ENCODE measurements at places on chromosomes 2 and 18. TPM values are rescaled to one million over a fixed set of nuclear protein-coding genes. Genes with fewer than 3 reads are reported as not detected.
A peak's percentile ranks its signal among the peaks of the same experiment; 100 is the strongest.

- no peak for DNase-seq
Measured at GRCh38 chr2:10795508-10796046, 17.0 kb downstream of the PDIA6 start.

- DNase-seq, result no peak
Measured at GRCh38 chr2:39107156-39107555, 13.7 kb downstream of the SOS1 start.

GRCh38 chr2:229176136-229176535, 95.0 kb downstream of the PID1 start:
- no peak for DNase-seq

DNA sequence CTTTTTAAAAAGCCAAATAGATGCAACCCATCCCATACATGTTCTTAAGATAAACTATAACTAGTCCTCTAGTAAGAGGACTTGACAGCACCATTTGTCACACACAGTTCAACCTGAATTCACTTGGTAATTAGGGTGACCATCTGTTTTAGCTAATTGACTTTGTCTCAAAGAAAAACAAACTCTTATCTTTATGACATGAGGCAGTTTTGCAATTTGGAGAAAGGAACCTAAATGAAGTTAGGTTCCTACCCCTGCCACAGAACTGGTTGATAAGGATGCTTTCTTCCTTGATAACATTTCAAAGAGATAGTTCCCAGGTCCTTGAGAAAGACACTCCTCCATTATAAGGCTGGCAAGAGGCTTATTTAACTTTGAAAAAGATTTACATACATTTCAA, 57.4 kb upstream of the LRRTM1 start:
- DNase-seq, result no peak

DNA sequence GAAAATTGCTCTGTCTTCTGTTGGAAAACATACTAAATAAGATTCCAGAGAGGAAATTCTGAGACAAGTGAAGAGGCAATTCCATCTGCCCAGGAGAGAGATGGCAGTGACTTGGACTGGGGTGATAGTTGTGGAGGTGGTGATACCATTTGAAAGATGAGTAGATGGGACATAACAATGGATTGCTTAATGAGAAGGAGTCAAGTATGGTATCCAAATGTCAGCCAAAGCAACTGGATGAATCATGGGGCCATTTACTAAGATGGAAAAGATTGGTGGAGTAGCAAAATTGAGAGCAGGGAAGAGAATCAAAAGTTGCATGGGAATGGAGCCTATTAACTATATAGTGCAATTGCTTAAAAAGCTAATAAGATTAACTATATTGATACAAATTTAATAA, 222.1 kb downstream of the ETAA1 start:
- no peak for DNase-seq

DNA sequence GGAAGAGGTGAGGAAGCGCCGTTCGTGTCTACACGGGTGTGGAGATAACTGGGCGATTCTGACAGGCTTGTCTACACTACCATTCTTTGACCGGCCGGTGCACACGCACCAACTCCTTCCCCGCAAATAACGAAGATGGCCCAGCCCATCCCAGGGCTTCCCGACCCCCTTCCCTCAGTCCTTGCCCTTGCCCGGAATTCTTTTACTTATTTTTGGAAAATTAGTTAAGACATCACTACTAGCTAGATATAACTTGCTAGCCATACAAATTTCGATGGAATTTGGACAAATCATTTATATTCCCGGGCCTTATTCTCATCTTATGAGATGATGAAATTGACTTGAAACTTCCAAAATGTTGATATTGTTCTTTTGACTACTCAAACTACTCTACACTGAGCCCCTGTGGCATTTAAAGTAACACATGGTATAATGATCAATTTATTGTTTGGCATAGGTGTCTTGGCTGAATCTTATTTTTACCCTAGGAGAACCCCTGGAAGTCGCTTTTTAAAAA, 1.3 kb downstream of the ERICH2 start:
- no peak for DNase-seq

DNA sequence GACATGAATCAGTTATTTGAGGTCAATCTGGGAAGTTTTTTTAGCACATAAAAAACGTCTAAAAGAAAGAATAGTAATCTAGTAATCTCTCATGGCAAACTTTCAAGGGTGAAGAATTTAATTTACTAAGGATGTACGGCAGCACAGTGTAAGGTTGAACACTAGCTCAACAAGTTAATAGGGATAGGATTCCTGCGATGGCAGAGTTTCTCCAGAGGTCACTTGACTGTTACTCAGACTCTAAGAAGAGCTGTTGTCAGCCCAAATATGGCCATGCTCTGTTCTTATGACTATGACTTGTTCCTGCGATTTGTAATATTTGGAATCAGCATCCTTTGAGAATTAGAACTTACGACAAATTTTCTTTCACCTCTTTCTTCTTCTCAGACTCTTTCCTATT, 553.3 kb upstream of the TNP1 start:
- DNase-seq, result no peak

GRCh38 chr2:197657562-197657961, 17.8 kb downstream of the RFTN2 start:
- no peak for DNase-seq

- no peak for DNase-seq
Measured at GRCh38 chr2:8219096-8219495, 462.8 kb upstream of the ID2 start.

- DNase-seq, result no peak
Measured at GRCh38 chr18:43077510-43078308, 37.8 kb downstream of the RIT2 start.

GRCh38 chr18:7609617-7610016, 42.5 kb downstream of the PTPRM start:
- no peak for DNase-seq

- peak; percentile 78 for DNase-seq
Measured at GRCh38 chr18:21612125-21613039, at the start of gene SNRPD1. TSS of gene SNRPD1 (plus strand) at chr18:21612314. CDS start at chr18:21612430, 116 bp downstream.

The HTR2B gene
- total RNA-seq, result 0.42 TPM

The ITGB6 gene
- not detected for total RNA-seq

The FBXO15 gene
- total RNA-seq, result 1.5 TPM
